ENCODE measurements at places on chromosomes 5 and 9.

- no peak for DNase-seq
Measured at GRCh38 chr9:90787771-90788460, 13.7 kb upstream of the SYK start.

DNA sequence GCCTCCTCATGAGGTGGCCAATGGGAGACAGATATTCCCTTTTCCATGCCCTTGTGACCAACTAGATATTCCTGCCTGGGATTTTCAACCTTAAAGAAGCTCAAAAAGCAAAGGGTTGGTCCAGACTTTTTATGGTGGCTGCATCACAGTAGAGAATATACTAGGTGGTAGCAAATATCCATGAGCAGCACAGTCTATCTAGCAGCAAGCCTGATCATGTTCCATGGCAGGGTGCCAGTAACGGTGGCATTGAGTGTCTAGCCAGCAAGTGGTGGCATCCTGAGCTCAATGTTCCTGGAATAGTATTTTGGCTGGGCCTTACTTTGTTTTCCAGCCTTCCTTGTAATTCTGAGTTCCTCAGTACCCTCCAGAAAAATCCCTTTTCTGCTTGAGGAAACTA is 25.8 kb downstream of the CDC25C start:
- peak; percentile 68 for DNase-seq

DNA sequence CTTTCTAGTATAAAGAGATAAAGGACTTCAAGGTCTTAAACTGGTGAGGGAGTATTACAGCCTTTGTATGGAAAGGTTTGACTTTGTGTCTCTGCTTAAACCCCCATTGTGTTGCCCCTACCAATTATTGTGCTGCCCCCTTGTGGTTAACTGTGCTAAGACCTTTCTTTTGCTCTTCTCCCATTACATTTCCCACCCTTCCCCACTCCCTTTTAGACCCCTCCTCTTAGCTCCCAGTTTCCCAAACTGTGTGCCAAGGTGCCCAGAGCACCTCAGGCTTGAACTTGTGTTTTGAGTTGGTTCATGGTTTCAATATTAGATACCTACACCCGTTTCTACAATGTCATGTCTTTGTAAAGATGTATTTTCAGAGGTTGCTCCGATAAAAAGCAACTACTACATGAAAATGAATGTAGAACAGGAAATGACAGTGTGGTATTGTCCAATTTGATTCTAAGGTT is 2.9 kb downstream of the JAK2 start:
- peak; percentile 54 for DNase-seq

- DNase-seq, result no peak
Measured at GRCh38 chr9:18479405-18479804, 5.5 kb downstream of the ADAMTSL1 start.

- no peak for DNase-seq
Measured at GRCh38 chr5:107951309-107951708, 280.6 kb upstream of the EFNA5 start.

- DNase-seq, result no peak
Measured at GRCh38 chr5:7615566-7616061, 219.7 kb downstream of the ADCY2 start.

DNA sequence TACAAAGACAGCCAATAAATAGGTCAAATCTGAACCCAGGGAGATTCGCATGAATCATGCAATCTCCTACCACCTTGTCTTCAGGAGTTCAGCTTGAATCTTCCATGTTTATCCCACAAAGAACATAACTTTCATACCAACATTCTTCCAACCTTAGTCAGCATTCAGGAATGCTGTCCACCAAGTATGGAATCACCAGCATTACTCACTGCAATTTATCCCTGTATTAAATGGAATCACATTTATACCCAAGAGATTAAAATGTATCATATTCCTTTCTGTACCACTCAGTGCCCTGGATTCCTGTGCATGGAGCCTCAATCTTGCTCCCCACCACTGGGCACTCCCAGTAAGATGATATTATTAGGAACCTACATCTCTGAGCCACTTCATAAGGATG is 162.6 kb downstream of the GLIS3 start:
- DNase-seq, result no peak

- no peak for DNase-seq
Measured at GRCh38 chr5:5777013-5777412, 354.5 kb downstream of the ICE1 start.

DNA sequence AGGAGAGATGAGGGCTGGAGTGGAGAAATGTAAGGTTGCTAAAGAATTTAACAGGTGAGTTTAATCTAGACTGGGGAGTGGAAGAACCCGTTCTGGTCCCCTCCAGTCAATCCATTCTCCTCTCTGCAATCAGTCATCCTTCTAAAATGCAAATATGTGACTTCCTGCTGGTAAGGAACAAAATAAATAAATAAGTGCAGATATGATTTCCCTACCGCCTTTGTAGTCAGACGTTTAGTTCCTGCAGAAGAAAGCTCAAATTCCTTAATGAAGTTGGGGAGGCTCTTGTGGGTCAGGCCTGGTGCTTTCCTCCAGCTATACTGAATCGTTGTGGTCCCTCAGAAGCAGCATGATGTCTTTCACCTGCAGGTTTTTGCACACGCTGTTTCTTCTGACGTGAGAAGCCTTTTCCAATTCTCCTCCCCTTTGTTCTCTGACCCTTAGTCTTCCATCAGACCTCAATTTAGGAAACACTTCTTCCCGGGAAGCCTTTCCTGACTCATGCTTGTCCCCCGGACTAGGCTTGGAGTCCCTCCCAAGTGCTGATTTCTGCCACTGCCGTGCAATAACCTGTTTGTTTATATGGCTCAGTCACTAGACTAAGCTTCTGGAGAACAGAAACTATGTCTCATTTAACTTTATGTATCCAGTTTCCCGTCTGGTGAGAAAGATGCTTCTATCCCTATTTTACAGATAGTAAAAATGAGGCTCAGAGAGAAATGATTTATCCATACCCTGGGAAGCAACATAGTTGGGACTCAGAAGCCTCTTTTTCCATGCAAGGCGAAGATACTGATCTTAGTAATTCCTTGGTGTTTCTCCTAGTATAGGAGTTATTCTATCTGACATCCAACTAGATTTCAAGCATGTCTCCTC is 1.3 kb downstream of the ATP6V1G1 start:
- no peak for DNase-seq

DNA sequence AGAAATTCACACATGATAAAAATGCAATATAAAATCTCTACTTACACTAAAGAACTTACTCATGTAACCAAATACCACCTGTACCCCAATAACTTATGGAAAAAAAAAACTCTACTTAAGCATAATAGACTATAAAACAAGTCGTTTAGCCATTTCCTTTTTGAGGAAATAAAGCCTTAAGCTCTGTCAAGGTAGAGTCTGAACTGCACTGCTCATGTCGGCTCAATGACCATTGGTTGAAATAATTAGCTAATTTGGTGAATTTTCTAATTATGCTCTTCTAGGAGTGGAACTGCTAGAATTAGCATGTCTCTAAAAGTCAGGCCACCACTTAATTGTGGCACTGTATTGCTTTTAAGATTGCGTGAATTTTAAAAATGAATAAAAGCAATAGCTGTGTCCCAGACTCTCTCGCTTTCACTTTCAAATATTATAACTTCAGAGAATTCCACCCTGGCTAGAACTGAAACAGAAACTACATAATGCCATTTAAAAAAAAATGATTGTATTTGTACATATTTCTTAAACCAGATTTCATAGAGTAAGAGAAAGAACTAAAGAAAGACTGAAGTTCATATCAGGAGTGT is 113.0 kb upstream of the PCA3 start:
- DNase-seq, result no peak

GRCh38 chr5:126884269-126884819 is 107.4 kb downstream of the LMNB1 start:
- DNase-seq, result no peak

GRCh38 chr5:178625679-178626483 is 969 bp downstream of the CLK4 start:
- no peak for DNase-seq

DNA sequence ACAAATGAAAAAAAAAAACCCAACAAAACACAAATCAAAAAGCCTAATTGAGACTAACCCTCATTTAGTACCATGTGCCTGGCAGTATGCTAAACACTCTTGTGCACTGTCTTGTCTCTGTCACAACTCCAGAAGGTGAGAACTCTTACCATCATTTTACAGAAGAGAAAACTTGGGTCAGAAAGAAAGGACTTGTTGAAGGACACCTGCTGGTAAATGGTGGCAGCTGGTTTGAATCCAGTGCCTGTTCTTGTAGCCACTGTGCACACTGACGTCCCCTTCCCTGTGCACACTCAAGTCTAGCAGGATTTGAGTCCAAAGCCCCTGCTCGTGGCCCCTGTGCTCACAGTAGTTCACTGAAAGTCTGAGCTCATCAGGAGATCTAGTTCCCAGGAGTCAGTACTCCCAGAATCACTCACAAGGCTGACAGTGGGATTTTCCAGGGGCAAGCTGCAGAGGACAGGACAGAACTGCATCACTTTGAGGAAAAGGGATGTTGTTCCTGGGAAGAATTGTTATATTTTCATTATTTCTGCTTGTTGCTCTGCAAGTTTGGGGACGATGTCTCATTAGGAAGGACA is 43.0 kb upstream of the HSD17B4 start:
- DNase-seq, result no peak

GRCh38 chr5:16712178-16712577 is 95.4 kb upstream of the RETREG1 start:
- no peak for DNase-seq

DNA sequence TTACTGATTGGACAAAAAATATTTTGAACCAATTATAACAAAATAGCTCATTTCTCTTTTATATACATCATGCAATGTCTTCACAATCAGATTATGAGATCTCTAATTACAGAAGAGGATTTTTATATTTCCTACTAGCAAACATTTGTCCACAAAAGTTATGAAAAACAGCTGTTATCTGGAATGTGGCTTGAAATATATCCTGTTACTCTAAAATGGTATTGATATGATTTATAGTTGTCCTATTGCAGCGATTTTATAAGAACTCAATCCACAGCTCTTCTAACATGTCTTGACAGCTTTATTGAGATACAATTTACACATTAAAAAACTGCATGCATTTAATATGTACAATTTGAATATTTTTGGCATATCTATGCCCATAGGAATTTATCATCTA is 779.9 kb upstream of the ACO1 start:
- no peak for DNase-seq

DNA sequence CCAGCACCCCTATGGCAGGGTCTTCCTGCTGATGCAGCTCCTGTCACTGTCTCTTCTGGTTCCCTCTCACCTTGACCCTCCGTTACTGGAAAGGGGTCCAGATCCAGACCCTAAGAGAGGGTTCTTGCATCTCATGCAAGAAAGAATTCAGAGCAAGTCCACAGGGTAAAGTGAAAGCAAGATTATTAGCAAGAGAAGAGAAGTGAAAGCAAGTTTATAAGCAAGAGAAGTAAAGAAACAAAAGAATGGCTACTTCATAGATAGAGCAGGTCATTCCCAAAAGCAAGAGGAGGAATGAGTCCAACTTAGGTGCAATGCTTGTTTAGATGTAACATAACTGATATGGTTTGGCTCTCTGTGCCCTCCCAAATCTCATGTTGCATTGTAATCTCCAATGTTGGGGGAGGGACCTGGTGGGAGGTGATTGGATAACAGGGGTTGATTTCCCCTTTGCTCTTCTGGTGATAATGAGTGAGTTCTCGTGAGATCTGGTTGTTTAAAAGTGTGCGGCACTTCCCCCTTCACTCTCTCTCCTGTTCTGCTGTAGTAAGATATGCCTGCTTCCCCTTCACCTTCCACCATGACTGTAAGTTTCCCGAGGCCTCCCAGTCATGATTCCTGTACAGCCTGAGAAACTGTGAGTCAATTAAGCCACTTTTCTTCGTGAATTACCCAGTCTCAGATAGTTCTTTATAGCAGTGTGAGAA is 183.3 kb downstream of the MED10 start:
- DNase-seq, result no peak

DNA sequence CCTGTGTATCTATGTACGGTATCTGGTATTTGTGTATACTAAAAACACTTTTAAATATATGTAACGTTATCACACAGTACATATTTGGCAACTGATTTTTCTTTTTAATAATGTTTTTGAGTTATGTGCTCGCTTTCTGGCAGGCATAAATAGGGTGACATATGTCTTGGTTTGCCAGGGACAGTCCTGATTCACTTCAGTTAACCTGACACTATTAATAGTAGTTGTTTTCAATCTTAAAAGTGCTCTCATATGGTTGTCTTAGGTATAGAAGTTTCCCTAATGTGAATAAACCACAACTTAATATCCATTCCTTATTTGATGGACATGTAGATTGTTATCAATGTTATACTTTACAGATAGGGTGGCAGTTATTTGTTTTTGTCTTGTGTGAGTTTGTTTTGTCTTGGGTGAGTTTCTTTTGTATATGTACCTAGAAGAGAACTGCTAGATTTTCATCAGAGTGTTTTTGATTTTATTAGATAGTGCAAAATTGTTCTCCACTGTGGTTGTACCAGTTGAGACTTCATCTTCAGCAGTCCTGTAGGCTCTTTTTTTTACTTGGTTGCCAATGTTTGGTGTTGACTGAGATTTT is 7.9 kb downstream of the G3BP1 start:
- DNase-seq, result no peak

GRCh38 chr9:87292449-87293191 is 205.0 kb upstream of the DAPK1 start:
- no peak for DNase-seq

DNA sequence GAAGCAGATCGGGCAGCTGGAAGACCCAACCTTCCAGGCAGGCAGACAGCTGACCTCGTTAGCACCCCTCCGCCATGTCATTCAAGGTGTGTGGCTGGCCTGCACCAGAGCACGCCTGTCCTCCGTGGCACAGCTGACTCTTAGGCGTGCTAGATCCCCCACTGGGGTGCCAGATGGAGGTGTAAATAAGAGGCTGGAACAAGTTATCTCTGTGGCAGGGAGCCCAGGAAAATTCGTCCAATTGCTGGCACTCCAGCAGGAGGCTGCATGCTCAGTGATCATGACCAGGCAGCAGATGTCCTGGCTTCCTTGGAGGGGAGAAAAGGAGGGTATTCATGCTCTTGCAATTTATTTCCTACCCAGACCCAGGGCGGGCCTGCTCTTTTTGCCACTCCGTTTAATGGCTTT is 7.8 kb upstream of the ALDOB start:
- DNase-seq, result no peak

DNA sequence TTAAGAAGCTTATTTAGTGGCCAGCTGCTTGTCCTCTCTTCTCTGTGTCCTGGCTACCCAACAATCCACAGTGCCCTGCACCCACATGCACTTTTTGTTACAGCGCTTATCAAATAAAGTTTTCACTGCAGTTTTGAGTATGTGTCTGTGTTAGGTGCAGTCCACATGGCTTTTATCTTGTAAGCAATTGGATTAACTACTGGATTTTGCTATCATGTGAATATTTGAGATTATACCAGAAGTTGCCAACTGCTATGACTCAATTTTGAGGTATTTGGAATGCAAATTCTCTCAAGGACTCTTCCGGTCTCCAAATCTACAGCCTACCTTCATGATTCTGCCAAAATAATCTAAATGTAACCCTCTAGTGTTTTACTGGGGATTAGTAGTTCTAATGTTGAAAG is 690.2 kb downstream of the NR2F1-AS1 start:
- no peak for DNase-seq

GRCh38 chr9:133184971-133185370 is 21.3 kb upstream of the GBGT1 start:
- DNase-seq, result peak; percentile 61

- DNase-seq, result no peak
Measured at GRCh38 chr9:17330097-17330496, 195.3 kb downstream of the CNTLN start.

Data from ureter (tissue), 1 donor.